ENCODE measurements at places on chromosomes 7 and 10.
A peak's percentile ranks its signal among the peaks of the same experiment; 100 is the strongest.

- no peak for DNase-seq
Measured at GRCh38 chr10:119521443-119522204, 20.9 kb downstream of the RGS10 start.

DNA sequence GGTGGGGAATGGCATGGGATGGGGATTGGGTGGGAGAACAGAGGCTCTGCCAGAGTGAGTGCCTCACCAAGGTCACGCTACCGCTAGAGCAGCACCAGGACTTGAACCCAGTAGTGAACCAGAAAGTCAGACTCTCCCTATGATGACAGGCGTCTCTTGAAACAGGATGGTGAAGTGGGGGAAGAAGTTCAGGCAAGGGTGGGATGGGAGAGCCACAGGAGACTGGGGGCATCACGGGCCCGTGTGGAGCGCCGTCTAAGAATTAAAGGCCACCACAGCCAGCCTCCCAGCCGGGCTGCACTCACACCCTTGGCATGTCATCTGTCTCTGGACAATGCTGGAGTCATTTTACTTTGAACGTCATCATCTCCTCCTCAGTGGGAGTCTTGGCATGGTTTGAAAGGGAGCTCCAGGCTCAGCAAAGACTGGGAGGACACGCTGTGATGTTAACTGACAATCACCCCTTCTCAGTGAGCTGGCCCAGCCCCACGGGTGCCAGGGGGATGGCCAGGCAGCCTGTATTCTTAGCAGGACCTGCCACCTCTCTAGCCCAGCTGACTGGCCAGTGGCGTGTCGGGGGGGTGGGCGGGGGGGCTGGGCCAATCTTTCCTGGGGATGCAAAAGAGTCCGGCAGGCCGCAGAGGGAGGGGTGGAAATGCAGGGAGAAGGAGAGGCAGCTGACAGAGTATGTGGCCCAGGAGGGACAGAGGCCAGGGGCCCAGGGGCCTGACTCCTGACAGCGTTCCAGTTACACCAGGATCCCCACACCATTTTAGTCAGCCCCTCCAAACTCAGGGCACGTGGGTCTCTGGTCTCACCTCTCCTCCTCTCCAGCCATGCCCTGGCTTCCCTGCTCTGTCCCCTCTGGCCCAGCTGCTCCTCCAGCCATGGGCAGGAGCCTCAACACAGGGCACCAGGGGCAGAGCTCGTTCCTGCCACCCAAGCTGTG, 96.2 kb downstream of the VOPP1 start:
- DNase-seq: no peak

GRCh38 chr10:71250405-71250804, 38.0 kb downstream of the UNC5B start:
- DNase-seq: no peak

DNA sequence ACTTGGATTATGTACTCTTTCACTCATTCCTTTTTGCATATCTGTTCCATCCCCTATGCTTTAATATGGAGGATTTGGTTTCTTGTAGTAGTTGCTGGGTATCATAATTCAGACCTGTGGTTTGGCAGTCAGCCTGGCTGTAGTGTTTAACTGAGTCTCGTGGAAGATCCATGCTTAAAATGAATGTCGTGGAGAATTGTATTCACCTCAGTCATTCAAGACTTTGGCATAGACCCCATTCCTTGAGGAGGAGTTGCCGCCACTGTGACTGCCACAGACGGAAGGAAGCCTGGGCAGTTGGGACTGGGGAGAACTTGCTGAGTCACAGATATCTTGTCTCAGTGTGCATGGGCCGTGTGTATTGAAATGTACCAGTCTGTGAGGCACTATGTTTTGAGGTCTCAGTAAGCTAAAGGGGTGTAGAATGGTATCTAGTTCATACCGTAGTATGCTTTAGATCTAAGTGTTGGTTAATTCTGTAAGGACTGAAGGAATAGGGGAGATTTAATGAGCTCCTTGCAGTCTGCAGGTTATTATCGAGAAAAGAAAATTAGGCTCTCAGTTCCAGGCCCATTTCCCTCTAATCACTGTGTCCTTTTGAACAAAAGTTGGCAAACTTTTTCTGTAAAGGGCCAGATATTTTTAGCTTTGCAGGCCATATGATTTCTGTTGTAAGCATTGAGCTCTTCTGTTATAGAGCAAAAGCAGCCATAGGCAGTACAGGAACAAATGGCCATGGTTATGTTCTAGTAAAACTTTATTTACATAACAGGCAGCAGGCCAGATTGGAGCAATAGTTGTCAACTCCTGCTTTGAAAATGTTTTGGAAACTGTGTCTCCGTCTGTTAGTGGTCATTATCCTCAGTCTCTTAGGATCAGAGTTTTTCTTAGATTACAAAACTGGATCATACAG, 76.8 kb downstream of the TPST1 start:
- no peak for DNase-seq

DNA sequence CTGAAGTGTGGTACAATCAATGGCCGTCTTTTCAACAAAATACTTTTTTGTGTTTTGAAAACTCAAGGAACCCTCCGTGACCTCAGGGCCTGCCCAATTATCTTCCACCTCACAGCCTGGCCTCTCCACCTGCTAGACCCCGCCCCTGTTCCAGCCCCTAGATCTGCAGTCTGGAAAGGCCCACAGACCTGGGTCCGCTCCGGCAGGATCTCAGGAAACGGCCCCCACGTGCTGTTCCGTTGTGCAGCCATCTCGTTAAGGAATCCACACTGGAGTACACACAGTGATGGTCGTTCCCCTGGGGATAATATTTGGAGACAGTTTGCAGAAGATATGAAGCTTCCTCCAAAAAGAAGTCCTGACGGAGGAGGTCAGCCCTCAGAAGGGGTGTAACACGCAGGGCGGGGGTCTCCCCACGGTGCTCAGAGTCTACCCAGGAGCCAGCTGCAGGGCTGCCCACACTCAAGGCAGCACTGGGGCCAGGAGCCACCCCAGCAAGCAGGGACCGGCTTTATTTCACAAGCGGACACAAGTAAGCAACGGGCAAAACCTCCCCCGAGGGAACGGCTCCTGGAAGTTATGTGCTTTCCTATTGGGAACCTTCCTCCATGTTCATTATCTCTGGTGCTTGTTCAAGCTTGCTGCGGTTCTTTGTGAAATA, 73.4 kb downstream of the TCERG1L start:
- DNase-seq: no peak

DNA sequence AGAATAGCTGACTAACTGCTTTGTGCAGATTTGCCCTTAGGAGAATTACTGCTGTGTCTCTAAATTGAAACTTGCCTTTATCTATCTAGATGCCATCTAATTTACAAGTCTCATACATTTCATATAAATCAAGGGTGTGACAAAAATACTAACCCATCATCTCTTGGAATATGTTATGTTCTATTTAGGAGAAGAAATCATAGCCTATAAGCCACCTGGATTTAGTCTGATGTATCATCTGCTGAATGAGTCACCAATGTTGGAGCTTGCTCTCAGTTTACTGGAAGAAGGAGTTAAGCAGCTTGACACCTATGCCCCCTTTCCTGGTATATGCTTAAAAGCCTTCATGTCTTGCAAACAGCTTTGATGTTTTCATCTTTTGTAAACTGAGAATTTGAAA, 43.5 kb downstream of the NUP205 start:
- no peak for DNase-seq

- DNase-seq: no peak
Measured at GRCh38 chr10:68559251-68559650, 886 bp upstream of the TET1 start.

- DNase-seq: no peak
Measured at GRCh38 chr10:76244061-76244686, 812.8 kb downstream of the LRMDA start.

- no peak for DNase-seq
Measured at GRCh38 chr7:133369130-133369529, 116.3 kb downstream of the EXOC4 start.

- DNase-seq: no peak
Measured at GRCh38 chr10:100183481-100183880, 2.3 kb downstream of the ERLIN1 start.

- DNase-seq: peak; percentile 28
Measured at GRCh38 chr10:30581779-30582380, 47.7 kb downstream of the LYZL2 start.

GRCh38 chr7:30308389-30308788, 24.0 kb downstream of the ZNRF2 start:
- DNase-seq: no peak

GRCh38 chr10:84333864-84334451, 5.6 kb downstream of the CCSER2 start:
- DNase-seq: peak; percentile 81
